ENCODE measurements at places on chromosomes 1 and 21. TPM values are rescaled to one million over a fixed set of nuclear protein-coding genes. Genes with fewer than 3 reads are reported as not detected.
A peak's percentile ranks its signal among the peaks of the same experiment; 100 is the strongest.

- H3K4me1 ChIP-seq, result peaks cover 54% of the 10 kb centered on the region
- peaks cover 11% of the 10 kb centered on the region for H3K36me3 ChIP-seq
- H3K27me3 ChIP-seq, result peaks cover 41% of the 10 kb centered on the region
- peak within 1 kb of the TSS; percentile 80 for H3K27ac ChIP-seq
- peak within 1 kb of the TSS; percentile 78 for H3K4me3 ChIP-seq
Observed at GRCh38 chr1:6205849-6206519, at the start of gene RNF207. TSS of gene RNF207 (plus strand) at chr1:6206119. CDS start at chr1:6206536, 417 bp downstream.

DNA sequence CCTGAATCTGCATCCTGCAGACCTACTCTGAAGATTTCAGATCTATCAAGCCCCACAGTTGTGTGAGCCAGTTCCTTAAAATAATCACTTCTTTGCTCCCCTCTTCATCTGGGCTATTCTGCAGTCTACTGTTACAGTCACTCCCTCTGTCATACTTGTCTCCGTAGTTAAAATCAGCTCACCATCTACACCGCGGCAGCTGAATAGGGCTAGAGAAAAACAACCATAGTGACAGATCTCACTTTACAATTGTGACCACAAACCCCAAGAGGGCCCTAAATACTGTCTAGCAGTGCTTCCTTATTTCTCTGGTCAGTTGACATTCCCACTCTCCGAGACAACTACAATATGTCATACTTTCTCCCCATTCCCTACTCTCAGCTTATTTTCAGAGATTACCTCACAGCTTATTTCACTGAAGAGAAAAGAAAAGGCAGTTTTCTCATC, 12.9 kb downstream of the DESI2 start:
- no peak overlapping the region for H3K27ac ChIP-seq
- no peaks in the 10 kb centered on the region for H3K27me3 ChIP-seq
- peaks cover 53% of the 10 kb centered on the region for H3K4me1 ChIP-seq
- no peak overlapping the region for H3K4me3 ChIP-seq

- no peak for DNase-seq
- H3K27me3 ChIP-seq, result no peaks in the 10 kb centered on the region
- H3K27ac ChIP-seq, result peak overlapping the region; percentile 57
Observed at GRCh38 chr1:59043796-59044195, 253.1 kb upstream of the FGGY start.

- no peak overlapping the region for H3K4me3 ChIP-seq
- H3K36me3 ChIP-seq, result no peaks in the 10 kb centered on the region
- H3K27me3 ChIP-seq, result no peaks in the 10 kb centered on the region
- DNase-seq, result peak; percentile 43
- H3K27ac ChIP-seq, result no peak overlapping the region
- H3K4me1 ChIP-seq, result no peaks in the 10 kb centered on the region
Observed at GRCh38 chr1:245380790-245381535, 226.2 kb downstream of the KIF26B start.

- H3K4me1 ChIP-seq, result peaks cover 34% of the 10 kb centered on the region
- no peaks in the 10 kb centered on the region for H3K27me3 ChIP-seq
- H3K27ac ChIP-seq, result no peak overlapping the region
- no peaks in the 10 kb centered on the region for H3K36me3 ChIP-seq
- no peak overlapping the region for H3K4me3 ChIP-seq
Observed at GRCh38 chr1:109800291-109800690, 36.6 kb upstream of the EPS8L3 start.

DNA sequence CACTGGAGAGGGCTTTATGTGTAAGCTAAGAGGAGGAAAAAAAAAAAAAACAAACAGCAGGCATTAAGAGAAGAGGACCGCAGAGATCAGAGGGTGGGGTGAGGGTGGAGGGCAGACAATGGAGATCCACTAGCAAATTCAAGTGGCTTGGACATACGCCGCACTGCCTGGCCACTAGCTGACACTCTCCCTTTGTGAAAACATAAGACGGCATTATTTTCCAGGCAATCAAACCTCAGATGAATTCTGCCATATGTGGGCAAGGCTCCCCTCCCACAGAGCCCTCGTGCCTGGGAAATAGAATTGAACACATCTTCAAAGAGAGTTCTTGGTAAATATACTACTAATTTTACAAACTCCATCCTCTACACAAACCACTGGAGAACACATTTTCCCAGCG, 53.6 kb downstream of the ERG start:
- no peak for DNase-seq
- no peaks in the 10 kb centered on the region for H3K36me3 ChIP-seq

- H3K27me3 ChIP-seq, result no peaks in the 10 kb centered on the region
- peaks cover 4% of the 10 kb centered on the region for H3K36me3 ChIP-seq
- H3K27ac ChIP-seq, result no peak overlapping the region
- no peaks in the 10 kb centered on the region for H3K4me1 ChIP-seq
- no peak overlapping the region for H3K4me3 ChIP-seq
- DNase-seq, result no peak
Observed at GRCh38 chr1:185245466-185245865, 71.6 kb downstream of the IVNS1ABP start.

- no peaks in the 10 kb centered on the region for H3K36me3 ChIP-seq
- no peak overlapping the region for H3K4me3 ChIP-seq
- H3K4me1 ChIP-seq, result no peaks in the 10 kb centered on the region
- DNase-seq, result no peak
- H3K27me3 ChIP-seq, result no peaks in the 10 kb centered on the region
Observed at GRCh38 chr1:186208405-186209129, 166.5 kb downstream of the TPR start.

GRCh38 chr21:26840912-26841311, 4.3 kb downstream of the ADAMTS1 start:
- H3K4me1 ChIP-seq, result peaks cover 38% of the 10 kb centered on the region
- no peak overlapping the region for H3K27ac ChIP-seq
- H3K4me3 ChIP-seq, result peak overlapping the region; percentile 81
- peaks cover 25% of the 10 kb centered on the region for H3K36me3 ChIP-seq
- H3K27me3 ChIP-seq, result peaks cover 33% of the 10 kb centered on the region

DNA sequence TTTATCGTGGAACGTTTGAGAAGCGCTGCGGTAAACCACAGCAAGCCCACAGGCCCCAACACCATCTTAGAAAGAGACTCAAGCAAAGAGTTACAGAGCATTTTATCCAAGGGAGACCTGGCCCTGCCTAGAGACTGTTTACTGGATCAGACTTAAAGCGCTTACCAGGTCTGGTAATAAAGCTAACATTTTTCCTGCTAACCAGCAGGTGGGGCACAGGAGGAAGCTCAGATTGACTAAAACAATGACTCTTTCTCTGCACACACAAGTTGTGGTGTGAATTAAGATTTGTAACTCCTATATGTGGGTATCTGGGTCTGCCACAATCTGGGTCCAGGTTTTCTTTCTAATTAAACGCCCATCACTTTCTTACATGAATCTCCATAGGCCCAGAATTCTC, 136.5 kb upstream of the ETS2 start:
- H3K27me3 ChIP-seq, result peaks cover 11% of the 10 kb centered on the region
- no peaks in the 10 kb centered on the region for H3K4me1 ChIP-seq
- no peak overlapping the region for H3K4me3 ChIP-seq
- no peaks in the 10 kb centered on the region for H3K36me3 ChIP-seq

DNA sequence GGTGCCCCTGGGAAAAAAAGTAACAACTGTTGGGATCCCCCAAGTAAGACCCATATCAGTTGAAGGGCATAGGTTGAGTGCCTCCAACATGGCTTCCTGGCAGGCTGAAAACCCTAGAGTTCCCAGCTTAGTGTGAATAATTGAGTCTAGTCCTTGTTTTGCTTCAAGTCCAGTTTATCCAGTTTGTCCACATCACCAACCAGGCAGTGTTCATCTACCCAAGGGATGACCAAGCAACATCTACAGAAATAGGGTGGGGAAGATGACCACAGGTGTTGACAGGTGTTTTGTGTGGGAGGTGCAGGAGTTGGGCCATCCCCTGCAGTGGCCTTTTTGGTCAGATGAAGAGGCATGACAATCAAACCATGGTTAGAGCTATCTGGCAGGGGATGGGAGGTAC, 54.3 kb upstream of the ERO1B start:
- H3K4me1 ChIP-seq, result no peaks in the 10 kb centered on the region
- H3K4me3 ChIP-seq, result no peak overlapping the region
- no peak overlapping the region for H3K27ac ChIP-seq

DNA sequence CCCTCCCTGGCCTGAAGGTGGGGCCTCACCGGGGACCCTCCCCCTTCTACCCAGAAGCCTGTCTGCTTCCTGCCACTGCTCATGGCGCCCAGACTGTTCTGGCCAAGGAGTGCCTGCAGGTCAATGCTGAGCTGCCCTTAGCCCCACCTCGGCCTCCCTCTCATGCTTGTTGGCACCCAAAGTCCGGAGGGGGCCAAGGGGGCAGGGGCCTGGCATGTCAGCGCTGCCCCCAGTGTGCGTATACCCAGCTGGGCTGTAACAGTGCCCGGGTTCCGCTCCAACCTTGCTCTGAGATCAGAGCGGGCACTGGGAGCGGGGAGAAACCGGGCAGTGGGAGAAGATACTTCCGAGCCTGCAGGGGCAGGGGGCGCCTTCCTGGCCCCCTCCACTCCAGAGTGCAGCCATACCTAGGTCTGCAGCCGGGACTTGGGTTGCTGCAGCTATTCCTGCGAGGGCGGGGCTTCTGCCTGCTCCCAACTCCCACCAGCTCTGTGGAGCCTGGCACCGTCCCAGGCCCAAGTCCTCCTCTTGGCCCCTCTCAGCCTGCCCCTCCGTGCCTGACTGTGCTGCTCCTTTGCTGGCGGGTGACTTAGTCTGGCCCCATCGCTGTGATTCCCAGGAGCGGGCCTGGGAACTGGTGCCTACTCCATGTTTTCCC, 21.4 kb upstream of the TGFB2 start:
- DNase-seq, result no peak
- no peak overlapping the region for H3K27ac ChIP-seq
- H3K4me3 ChIP-seq, result no peak overlapping the region
- H3K36me3 ChIP-seq, result peaks cover 28% of the 10 kb centered on the region
- no peaks in the 10 kb centered on the region for H3K4me1 ChIP-seq
- no peaks in the 10 kb centered on the region for H3K27me3 ChIP-seq

DNA sequence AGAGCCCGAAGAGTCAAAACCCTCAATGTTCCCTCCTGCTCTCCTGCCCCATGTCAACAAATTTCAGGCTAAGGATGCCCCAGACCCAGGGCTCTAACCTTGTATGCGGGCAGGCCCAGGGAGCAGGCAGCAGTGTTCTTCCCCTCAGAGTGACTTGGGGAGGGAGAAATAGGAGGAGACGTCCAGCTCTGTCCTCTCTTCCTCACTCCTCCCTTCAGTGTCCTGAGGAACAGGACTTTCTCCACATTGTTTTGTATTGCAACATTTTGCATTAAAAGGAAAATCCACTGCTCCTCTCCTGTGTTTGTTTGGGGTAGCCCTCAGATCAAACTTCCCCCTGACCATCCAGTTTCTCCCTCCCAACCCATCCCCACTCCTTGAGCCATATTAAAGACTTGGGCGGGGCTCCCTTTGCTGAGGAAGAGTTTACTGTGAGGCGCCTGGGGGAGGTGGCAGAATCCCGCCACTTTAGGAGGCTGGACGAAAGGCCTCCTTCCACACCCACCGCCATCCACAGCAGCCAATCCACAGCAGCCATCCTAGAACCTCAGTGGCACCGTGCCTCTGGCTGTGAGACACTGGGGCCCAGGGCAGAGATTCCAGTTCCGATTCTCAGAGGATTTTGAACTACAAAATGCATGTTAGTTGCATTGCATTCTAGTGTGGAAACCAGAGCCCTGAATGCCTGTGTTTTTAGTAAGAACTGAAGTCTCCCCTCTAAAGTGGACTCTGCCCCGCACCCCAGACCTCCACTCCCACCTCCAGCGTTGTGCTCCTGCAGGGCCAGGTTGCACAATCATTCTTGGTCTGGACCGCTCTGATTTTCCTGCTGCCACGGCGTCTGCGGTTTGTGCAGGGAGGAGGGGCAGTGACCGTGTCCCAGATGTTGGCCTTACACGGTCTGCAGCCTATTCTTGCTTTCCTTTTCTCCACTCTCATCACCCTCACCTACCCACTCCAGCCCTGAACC, 3.0 kb downstream of the OLFML3 start:
- H3K4me3 ChIP-seq, result peak overlapping the region; percentile 42
- H3K27me3 ChIP-seq, result no peaks in the 10 kb centered on the region
- peaks cover 70% of the 10 kb centered on the region for H3K4me1 ChIP-seq
- H3K27ac ChIP-seq, result peak overlapping the region; percentile 84

- H3K27me3 ChIP-seq, result peaks cover 22% of the 10 kb centered on the region
- DNase-seq, result peak; percentile 64
- peak overlapping the region; percentile 51 for H3K4me3 ChIP-seq
- H3K27ac ChIP-seq, result peak overlapping the region; percentile 94
- peaks cover 8% of the 10 kb centered on the region for H3K4me1 ChIP-seq
Observed at GRCh38 chr1:180911640-180912191, 981 bp upstream of the KIAA1614 start.

DNA sequence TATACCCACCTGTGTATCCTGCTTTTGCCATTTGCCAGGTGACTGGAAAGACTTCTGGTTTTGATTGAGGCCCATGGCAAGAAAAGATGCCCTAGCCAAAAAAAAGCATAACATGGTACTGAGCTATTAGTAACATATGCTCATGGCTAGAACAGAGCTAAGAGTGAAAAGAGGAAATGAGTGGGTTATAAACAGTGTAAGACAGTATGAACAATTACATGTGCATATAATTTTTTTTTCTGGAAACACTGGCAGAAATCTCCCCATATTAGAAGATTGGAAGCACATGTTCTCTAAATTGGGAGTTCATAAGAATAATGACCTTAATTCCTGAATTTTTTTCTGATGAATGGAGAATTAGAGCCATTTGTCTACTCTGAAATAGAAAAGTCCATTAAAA, 41.2 kb upstream of the PDC start:
- H3K36me3 ChIP-seq, result no peaks in the 10 kb centered on the region
- no peak for DNase-seq
- no peak overlapping the region for H3K27ac ChIP-seq
- H3K4me3 ChIP-seq, result no peak overlapping the region
- no peaks in the 10 kb centered on the region for H3K4me1 ChIP-seq
- no peaks in the 10 kb centered on the region for H3K27me3 ChIP-seq

GRCh38 chr1:41365772-41366454, 4.7 kb downstream of the FOXO6 start:
- peak; percentile 56 for DNase-seq
- peaks cover 70% of the 10 kb centered on the region for H3K27me3 ChIP-seq
- peaks cover 40% of the 10 kb centered on the region for H3K4me1 ChIP-seq
- no peaks in the 10 kb centered on the region for H3K36me3 ChIP-seq
- peak overlapping the region; percentile 52 for H3K4me3 ChIP-seq

- no peak overlapping the region for H3K27ac ChIP-seq
- no peak overlapping the region for H3K4me3 ChIP-seq
- H3K36me3 ChIP-seq, result no peaks in the 10 kb centered on the region
Observed at GRCh38 chr21:14995695-14996490, 68.9 kb downstream of the NRIP1 start.

Gene BTBD19
- 0.89 TPM for total RNA-seq

Gene IL23R
- total RNA-seq, result 1.3 TPM

Gene SAMD11
- total RNA-seq, result 3.6 TPM

Gene LCE1B
- total RNA-seq, result not detected

Gene GUCA2B
- not detected for total RNA-seq

Gene GPX7
- total RNA-seq, result 30.7 TPM

Gene LTN1
- total RNA-seq, result 20.3 TPM

Gene PEX19
- total RNA-seq, result 82.6 TPM

Gene EXO1
- not detected for total RNA-seq

Gene DCDC2B
- total RNA-seq, result not detected

Gene KRTAP12-3
- not detected for total RNA-seq

All from stomach (tissue), 19 donors.